ENCODE measurements at places on chromosomes 4 and X. TPM values are rescaled to one million over a fixed set of nuclear protein-coding genes. Genes with fewer than 3 reads are reported as not detected.
A peak's percentile ranks its signal among the peaks of the same experiment; 100 is the strongest.

DNA sequence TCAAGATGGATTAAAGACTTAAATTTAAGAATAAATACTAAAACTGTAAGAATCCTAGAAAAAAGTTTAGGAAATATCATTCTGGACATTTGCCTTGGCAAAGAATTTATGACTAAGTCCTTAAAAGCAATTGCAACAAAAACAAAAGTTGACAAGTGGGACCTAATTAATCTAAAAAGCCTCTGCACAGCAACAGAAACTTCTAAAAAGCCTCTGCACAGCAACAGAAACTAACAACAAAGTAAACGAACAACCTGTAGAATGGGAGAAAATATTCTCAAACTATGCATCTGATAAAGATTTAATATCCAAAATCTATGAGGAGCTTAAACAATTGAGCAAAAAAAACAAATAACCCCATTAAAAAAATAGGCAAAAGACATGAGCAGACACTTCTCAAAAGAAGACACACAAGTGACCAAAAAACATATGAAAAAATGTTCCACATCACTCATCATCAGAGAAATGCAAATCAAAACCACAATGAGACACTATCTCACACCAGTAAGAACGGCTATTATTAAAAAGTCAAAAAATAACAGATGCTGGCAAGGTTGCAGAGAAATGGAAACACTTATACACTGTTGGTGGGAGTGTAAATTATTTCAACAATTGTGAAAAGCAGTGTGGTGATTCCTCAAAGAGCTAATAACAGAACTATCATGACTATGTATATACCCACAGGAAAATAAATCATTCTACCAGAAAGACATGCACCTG lies 5.5 kb upstream of the OPRPN start:
- no peak for DNase-seq

Gene FMR1NB
- total RNA-seq = not detected

DNA sequence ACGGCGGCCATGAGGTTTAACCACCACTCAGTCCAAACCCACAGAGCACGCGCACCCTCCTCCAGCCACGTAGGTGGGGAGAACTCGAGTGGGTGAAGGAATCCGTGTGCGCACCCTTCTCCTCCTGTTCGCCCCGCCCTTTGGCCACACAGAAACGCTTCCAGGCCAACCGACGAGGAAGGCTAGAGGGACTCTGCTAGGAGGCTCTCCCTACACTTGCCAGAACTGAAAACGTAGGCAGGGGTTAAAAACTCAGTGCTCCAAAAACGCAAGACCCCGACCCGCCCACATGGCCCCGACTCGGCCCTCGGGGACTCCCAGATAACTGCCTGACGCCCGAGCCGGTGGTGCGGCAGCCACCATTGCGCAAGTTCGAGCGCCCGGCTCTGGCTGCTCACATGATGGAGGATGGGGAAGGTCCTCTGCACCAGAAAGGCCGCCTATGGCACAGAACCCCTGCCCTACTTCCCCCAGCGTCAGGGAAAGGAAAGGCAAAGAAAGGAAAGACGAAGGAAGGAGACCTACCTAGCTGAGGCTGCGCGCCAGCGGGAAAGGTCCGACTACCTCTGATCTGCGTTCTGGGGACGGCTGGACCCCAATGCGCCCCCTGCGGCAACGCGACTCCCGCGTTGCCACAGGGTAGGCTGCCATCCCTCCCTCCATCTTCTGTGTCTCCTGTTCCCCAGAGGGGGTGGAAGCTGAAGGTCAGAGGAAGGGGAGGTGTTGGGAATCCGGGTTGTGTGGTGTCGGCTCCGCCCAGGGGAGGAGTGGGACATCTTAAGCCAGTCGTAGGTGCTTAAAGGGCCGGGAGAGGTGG lies 201.9 kb upstream of the AGTR2 start:
- DNase-seq = no peak

Gene FAM9B
- total RNA-seq = not detected

DNA sequence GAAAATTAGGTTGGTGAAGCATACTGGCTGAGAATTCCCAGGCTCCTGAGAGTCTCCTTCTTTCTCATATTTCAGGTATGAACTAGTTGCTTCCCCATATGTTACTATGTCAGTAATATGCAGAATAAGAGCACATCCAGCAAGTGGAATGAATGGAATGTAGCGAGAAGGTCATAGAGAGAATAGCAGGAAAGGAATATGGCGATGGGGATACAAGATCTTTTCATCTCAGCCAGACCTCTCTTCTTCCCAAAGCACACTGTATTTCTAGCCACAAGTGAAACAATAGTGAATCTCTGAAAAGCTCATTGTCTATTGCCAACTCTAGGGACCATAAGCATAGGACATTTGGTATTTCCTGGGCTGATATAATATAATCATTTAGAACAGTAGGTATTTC lies 54.6 kb upstream of the MMAA start:
- no peak for DNase-seq

DNA sequence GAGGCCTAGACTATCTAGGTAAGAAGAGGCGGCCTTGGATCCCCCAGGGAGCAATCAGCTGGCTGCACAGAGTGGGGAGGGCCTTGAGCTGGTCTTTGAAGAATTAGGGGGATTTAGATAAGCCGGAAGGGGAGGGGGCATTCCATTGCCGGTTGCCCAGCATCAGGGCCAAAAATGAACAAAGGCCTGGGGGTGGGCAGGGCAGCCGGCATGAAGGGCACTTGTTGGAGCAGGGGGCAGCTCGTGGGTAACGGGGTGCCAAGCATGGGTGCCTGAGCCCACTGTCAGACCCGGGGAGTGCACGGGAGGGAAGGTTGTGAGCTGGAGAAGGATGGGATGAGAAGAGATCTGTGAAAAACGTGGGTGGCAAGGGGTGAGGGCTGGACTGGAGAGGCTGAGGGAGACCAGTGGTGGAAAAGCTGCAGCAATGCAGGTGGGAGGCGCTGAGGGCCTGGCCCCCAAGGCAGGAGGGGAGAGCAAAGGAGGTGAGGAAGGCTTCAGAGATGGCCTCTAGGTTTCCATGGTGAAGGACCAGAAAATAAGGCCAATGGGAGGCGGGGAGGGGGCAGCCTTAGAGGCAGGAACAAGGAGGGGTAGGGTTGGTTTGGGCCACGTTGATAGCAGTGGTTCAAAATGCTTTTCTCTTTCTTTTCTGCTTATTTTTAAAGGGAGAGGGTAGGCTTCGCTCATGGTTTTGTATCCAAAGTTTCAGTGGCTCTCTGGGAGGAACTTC lies 8.6 kb downstream of the KLF3 start:
- no peak for DNase-seq

Gene AREG
- 0.79 TPM for total RNA-seq

DNA sequence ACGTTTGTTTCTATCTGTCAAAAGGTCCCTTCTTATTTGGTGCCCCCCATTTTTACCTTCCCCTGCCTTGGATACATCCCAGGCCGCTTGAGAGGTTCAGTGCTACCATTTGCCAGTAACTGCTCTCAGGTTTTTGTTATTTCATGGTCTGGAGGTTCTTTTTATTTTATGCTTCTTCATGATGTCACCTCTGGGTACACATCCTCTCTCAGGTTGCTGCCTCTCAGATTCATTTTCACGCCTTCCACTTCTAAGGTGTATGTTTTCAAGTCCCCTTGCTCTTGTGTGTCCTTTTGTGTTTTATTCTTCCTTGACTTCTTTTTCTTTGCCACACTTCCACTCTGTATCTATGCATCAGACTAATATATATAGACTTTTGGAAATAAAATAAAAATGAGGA lies 640.1 kb upstream of the AADAT start:
- no peak for DNase-seq

Gene CHRNA9
- total RNA-seq = not detected

- DNase-seq = peak; percentile 12
These were observed 2.1 kb upstream of the IL2 start for GRCh38 chr4:122458625-122459024.

Gene CFAP47
- total RNA-seq = not detected

Gene SPARCL1
- 0.30 TPM for total RNA-seq

DNA sequence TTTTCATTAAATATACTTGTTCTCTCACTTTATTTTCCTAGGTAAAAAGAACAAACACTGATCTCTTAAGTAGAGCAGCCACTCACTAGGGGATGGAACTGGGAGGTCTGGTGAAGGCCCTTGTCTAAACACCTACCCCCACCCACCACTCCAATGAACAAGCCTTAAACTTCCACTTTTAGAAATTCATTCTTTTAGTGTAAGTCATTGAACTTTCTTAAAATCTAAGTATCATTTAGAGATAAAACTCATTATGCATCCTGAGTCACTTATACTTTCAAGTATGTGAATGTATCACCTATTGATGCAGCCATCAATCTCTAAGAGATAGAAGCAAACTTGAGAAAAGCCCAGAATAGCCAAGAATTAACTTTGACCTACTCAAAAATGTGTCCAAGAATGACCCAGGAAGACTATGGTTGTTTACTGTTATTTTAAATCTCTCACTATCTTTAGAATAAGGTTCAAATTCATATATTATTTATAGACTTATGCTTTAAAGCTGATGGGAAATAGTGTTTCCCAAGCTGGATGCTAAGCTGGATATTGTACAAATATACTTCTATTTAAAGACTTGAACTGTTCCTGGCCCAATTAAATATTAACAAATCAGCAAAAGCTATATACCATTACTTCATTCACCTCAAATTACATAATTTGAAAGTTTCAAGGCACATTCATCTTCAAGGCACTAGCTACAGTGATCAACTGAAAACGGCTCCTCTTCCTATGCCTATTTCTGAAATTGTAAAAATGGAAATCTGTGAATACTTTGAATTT lies 49.5 kb downstream of the CAMK2D start:
- DNase-seq = no peak

DNA sequence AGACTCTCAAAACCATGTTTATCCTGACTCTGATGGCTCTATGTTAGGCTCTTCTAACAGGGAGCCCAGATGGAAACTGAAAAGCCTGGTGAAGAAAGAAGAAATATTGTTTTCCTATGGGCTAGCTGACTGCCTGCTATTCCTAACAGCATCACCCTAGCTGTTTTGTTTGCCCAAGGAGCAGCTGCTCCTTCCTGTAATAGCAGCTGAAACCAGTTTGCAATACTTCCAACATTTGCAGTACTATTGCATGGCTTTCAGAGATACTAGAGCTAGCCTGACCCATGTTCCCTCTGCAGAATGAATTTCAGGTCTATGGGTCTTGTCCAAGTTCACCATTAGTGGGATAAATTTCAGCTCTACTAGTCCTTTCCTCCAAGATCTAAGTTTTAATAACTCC lies 495.2 kb downstream of the INPP4B start:
- no peak for DNase-seq

GRCh38 chrX:148933881-148934280 lies 433.5 kb downstream of the AFF2 start:
- DNase-seq = no peak

- DNase-seq = peak; percentile 69
These were observed 242.7 kb downstream of the BCOR start for GRCh38 chrX:39854772-39855747.

DNA sequence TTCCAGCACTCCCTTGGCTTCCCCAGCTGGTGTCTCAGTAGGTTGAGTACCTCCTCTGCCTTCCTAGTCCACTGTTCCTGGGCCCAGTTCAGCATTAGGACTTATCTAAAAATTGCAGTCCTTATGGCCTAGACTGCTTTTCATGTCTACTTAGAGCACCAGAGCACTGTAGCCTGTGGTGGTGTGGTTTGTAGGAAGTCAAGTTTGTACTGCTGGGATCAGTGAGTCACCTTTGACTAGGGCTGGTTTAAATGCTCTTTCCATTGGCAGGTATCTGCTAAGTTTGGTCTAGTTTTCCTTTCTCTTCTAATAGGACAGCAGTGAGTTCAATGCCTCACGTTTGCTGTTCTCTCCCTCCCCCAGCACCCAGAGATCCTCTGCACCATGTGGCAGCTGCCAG lies 233.6 kb upstream of the WDFY3 start:
- no peak for DNase-seq

DNA sequence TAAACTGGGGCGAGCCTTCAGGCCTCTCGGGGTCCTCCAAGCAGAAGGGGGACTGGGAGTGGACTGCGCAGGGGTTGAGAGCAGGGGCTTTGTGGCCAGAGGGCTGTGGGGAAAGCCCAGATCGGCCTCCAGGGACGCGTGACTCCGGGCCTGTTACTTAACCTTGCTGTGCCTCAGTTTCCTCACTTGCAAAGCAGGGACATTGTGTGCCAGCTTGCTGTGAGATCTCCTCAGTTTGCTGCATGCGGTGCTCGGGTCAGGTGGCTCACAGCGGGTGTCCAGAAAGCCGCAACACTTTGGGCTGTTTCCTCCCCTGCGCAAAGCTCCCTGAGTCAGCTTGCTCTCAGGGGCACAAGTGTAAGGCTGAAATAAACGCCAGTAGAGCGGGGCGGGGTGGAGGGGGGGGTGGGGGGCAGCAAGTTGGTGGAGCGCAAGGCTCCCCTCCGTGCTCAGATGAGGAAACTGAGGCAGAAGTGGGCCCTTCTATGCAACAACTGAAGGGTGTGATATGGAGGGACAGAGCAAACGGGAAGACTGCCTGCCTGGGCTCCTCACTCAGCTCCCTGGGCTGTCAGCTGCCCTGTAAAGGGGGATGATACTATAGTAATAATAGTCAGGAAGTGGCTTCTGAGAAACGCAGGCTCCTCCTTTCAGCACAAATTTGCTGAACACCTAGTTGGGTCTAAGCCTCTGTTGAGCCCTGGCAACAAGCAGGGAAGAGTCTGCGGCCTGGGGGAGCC lies 101.0 kb downstream of the HMX1 start:
- no peak for DNase-seq

DNA sequence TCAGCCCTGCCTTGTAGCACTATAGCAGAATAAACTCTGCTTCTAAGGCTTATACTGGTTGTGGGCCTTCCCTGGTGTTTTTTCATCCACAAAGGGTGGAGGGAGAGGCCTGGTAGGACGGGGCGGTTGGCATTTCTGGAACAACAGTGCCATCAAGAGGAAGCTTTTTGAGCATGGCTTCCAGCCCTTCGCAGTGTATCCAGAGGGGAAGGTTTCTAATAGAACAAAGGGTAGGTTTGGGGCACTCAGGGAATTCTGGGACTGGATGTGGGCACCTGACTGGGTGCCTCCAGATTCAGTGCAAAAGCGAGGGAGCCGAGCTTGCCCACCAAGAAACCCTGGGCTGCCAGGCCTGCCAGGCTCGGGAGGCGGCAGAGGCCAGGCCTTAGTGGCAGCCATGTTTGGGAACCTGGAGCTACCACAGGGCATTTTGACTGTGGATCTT lies 229.6 kb upstream of the AGTR2 start:
- DNase-seq = peak; percentile 43

Gene ADGRG2
- not detected for total RNA-seq

Gene PNMA6A
- 1.3 TPM for total RNA-seq

DNA sequence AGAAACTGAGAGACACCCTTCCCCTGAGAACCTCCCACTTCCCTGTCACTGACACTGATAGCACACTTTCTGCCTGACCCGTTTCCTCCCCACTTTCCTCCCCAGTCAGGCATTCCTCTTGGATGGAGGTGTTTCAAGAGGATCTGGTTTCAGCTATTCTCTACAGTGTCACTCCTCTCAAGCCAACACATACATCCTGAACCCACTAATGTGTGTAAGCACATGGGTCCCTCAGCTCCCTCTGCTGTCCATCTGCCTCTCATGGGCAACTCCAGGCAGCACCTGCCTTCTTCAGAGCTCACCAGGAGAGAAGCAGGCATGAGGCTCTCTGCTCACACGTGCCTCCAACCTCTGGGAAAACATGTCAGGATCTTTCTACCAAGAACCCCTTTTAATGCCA lies 207.6 kb downstream of the NAF1 start:
- no peak for DNase-seq

- no peak for DNase-seq
These were observed 183.2 kb upstream of the MAGEE2 start for GRCh38 chrX:75968293-75968692.

- no peak for DNase-seq
These were observed 3.0 kb downstream of the UBE2D3 start for GRCh38 chr4:102824398-102824797.

Data from activated T-cell treated with anti-CD3 and anti-CD28 coated beads, Interleukin-2, amount 50 U/mL, for 4 hours (primary cell).